G401 (cell line): ENCODE measurements at places on chromosomes 16 and 17.

GRCh38 chr16:28974007-28974436, 556 bp upstream of the SPNS1 start:
- DNase-seq: peak; percentile 74

GRCh38 chr17:6660805-6661463, 9.4 kb downstream of the C17orf100 start:
- DNase-seq: no peak

GRCh38 chr17:43224146-43224705, 4.2 kb downstream of the CCDC200 start:
- DNase-seq: no peak

- DNase-seq: no peak
Measured at GRCh38 chr17:5473906-5474305, 5.1 kb upstream of the DHX33 start.

- no peak for DNase-seq
Measured at GRCh38 chr16:1192384-1193073, 32.5 kb downstream of the TPSG1 start.

GRCh38 chr17:1726626-1727257, 2.2 kb downstream of the WDR81 start:
- no peak for DNase-seq

GRCh38 chr17:74019860-74020259, 183.6 kb upstream of the RPL38 start:
- DNase-seq: no peak

DNA sequence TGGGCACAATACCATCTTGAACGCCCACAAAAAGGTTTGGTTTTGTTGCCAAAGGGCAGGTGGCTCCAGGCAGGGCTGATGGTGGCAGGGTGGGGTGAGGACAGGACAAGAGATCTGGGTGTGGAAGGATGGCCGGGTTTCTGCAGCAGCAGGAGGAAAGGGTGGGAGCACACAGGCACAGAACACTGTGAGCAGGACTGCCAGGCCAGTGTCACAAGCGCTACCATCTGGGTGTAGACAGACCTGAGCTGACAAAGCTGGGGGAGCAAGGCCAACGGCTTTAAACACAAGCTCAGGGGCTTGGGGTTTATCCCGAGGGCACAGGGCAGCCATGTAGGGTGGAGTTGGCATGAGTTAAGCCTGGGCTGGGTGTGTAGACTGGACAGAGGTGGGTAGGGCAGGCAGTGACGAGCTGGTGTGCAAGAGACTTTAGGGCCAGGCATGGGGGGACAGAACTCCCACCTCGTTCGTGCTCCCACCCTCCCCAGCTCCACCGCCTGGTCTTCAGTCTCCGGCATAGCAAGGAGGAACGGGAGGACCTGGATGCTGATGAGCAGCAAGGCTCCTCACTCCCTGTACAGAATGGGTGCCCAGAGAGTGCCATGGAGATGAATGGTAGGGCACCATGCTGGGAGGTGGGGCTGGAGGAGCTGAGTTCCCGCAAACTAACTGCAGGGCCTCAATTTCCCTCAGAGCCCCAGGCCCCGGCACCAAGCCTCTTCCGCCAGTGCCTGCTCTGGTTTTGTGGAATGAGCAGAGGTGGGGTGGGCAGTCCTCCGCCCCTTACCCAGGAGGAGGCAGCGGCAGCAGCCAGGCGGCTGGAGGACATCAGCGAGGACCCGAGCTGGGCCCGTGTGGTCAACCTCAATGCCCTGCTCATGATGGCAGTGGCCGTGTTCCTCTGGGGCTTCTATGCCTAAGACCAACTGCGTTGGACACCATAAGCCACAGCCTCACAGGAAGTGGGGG, 7.0 kb downstream of the SLC5A2 start:
- no peak for DNase-seq

DNA sequence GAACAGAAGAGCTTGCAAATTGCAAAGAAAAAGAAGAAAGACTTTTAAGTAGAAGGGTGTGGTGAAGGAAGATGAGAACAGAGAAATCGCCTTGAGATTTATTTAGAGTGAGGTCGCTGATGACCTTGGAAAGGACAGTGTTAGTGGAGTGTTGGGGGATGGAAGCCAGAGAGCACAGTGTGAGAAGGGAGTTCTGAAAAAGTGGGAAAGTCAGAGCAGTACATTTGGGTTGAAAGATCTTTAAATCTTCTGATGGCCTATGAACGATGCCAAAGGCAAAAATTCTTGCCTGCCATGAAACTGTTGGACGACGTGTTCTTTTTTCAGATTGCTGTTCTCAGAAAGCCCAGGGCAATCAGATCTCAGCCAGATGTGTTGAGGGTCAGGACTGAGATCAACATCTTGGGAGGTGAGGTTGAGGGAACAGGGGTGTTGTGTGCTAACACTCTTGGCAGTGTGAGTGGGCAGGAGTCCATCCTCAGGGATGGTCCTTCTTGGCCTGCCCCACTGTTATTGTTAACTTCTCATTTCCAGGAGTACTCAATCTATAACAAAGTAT, 330.1 kb downstream of the MAP2K6 start:
- no peak for DNase-seq

- no peak for DNase-seq
Measured at GRCh38 chr17:28857905-28858800, 3.3 kb downstream of the ERAL1 start.

DNA sequence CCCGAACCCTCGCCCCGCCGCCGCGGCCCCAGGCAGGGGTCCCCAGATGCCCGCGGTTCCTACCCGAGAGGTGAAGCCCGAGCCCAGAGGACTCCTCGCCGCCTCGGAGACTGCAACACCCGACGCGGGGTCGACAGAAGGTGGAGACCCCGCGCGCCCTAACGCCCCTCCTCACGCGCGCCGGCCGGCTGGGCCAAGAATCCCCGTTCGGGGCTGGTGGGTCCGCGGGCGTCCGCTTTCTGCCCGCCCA, 515 bp downstream of the SUMO2 start:
- no peak for DNase-seq
